ENCODE measurements at places on chromosomes 2 and 18. TPM values are rescaled to one million over a fixed set of nuclear protein-coding genes. Genes with fewer than 3 reads are reported as not detected.
A peak's percentile ranks its signal among the peaks of the same experiment; 100 is the strongest.

- H3K27me3 ChIP-seq: no peaks in the 10 kb centered on the region
- H3K4me3 ChIP-seq: no peak overlapping the region
- no peak for DNase-seq
- H3K4me1 ChIP-seq: no peaks in the 10 kb centered on the region
These were observed 392.5 kb upstream of the NRXN1 start for GRCh38 chr2:51424418-51424817.

Gene AGXT
- polyA plus RNA-seq: 0.66 TPM

- no peaks in the 10 kb centered on the region for H3K27me3 ChIP-seq
- no peak overlapping the region for H3K4me3 ChIP-seq
- no peaks in the 10 kb centered on the region for H3K36me3 ChIP-seq
- peaks cover 19% of the 10 kb centered on the region for H3K4me1 ChIP-seq
These were observed 32.2 kb downstream of the FAM178B start for GRCh38 chr2:96954011-96954846.

- no peaks in the 10 kb centered on the region for H3K27me3 ChIP-seq
- H3K4me1 ChIP-seq: peaks cover 29% of the 10 kb centered on the region
- no peak for DNase-seq
- H3K36me3 ChIP-seq: peaks cover 50% of the 10 kb centered on the region
- no peak overlapping the region for H3K27ac ChIP-seq
These were observed 3.3 kb downstream of the SEMA4C start for GRCh38 chr2:96866586-96866985.

DNA sequence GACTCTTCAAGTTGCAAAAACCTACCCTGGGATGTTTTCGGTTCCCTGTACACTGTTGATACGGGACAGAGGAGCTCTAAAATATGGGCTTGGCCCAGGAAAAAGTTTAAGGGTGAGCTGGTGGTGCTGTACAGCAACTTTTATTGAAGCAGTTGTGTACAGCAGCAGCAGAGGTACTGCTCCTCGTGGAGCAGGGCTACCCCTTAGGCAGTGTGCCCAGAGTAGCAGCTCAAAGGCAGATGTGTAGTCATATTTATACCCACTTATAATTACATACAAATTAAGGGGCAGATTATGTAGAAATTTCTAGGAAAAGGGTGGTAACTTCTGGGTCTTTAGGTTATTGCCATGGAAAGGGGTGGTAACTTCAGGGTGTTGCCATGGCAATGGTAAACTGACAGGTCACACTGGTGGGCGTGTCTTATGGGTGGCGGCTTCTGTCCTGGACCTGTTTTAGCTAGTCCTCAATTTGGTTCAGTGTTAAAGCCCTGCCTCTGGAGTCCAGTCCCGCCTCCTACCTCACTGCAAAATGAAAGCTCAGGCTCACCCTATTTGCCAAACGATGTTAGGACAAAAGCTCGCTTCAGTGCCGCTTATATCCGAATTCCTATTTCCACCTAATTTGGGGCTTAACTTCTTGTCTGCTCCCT is 203.2 kb downstream of the ETAA1 start:
- no peak overlapping the region for H3K4me3 ChIP-seq
- H3K27me3 ChIP-seq: no peaks in the 10 kb centered on the region
- no peak overlapping the region for H3K27ac ChIP-seq
- DNase-seq: no peak
- no peaks in the 10 kb centered on the region for H3K36me3 ChIP-seq

Gene GALNT3
- 68.2 TPM for polyA plus RNA-seq

Gene GULP1
- polyA plus RNA-seq: 33.3 TPM

Gene NOL4
- polyA plus RNA-seq: 6.5 TPM

DNA sequence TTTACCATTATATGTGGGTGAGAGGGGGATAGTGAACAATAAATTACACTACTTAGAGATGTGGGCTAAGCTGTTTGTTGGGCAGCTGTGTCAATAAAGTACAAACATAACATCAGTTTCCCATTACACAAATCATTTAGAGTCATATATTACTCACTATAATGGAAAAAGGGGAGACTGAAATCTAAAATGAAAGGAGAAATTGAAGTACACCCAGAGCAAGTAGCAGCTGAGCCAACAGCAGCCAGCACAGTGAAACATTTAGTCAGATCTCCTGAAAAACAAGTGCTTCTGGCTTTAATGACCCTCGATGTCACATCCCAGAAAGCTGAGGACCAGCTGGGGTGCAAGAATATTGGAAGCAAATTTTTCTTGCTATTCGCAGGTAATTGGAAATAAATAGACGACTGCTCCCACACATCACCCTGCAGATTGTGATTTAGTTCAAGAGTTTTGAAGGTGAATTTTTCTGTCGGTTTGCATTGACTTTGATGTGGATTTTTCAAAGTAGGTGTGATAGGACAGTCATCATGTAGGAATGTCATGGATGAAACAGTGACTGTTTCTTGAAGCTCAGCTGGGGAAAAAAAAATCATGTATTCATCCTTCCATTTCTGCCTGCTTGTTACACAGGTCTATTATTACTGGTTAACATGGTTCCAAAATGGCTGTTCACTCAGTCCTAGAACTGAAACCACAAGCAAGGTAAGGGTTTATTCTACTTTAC is 1607.3 kb upstream of the CELF4 start:
- H3K36me3 ChIP-seq: no peaks in the 10 kb centered on the region
- no peaks in the 10 kb centered on the region for H3K4me1 ChIP-seq
- no peak overlapping the region for H3K27ac ChIP-seq
- H3K27me3 ChIP-seq: no peaks in the 10 kb centered on the region
- DNase-seq: no peak

DNA sequence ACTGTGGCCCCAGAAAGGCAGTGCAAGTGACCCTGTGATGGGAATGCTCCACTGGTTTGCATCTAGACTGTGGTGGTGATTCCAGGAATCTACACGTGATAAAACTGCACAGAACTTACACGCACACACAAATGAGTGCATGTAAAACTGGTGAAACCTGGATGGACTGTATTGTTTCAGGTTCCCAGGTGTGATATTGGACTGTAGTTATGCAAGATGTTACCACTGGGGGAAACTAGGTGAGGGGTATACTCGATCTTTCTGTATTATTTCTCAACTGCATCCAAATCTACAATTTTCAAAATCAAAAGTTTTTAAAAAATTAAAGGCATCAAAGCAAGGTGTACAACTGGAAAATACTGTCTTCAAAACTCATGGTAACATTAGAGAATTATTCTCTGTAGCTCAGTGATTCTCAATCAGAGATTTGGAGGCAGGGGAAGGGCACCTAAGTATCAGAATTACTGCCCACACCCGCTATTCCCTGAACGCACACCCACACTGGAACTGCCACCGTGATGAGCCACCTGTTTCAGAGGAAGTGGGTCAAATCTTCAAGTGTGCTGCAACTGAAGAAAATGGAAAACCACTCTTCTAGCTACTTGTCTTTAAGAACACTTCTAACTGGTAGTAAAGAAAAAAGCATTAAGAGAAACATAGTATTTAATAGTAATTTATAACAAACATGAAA is 26.7 kb downstream of the PTPN2 start:
- H3K36me3 ChIP-seq: peaks cover 12% of the 10 kb centered on the region
- no peak overlapping the region for H3K4me3 ChIP-seq
- H3K27me3 ChIP-seq: no peaks in the 10 kb centered on the region
- H3K27ac ChIP-seq: no peak overlapping the region
- no peaks in the 10 kb centered on the region for H3K4me1 ChIP-seq

DNA sequence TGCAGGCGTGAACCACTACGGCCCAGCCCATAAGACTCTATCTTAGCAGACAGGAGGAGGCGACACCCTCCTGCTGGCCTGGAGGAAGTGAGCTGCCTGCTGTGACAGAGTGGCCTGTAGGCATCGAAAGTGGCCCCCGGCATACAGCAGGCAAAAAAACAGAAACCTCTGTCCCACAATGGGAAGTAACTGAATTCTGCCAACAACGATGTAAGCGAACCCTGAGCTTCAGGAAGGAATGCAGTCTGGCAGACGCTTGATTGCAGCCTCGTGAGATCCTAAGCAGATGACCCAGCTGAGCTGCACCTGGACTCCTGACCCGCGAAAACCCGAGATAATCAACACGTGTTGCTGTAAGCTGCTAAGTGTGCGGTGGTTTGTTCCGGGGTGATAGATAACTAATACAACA is 13.6 kb downstream of the MRO start:
- H3K27me3 ChIP-seq: no peaks in the 10 kb centered on the region
- no peak overlapping the region for H3K4me3 ChIP-seq
- H3K27ac ChIP-seq: peak overlapping the region; percentile 94

- no peak overlapping the region for H3K4me3 ChIP-seq
- no peak for DNase-seq
- no peaks in the 10 kb centered on the region for H3K36me3 ChIP-seq
These were observed 2.7 kb downstream of the RTP5 start for GRCh38 chr2:241872313-241872642.

Gene TNFRSF11A
- 21.7 TPM for polyA plus RNA-seq

- no peak overlapping the region for H3K27ac ChIP-seq
- H3K4me3 ChIP-seq: no peak overlapping the region
- DNase-seq: no peak
- no peaks in the 10 kb centered on the region for H3K27me3 ChIP-seq
- H3K4me1 ChIP-seq: no peaks in the 10 kb centered on the region
These were observed 96.7 kb downstream of the GALR1 start for GRCh38 chr18:77346208-77346810.

DNA sequence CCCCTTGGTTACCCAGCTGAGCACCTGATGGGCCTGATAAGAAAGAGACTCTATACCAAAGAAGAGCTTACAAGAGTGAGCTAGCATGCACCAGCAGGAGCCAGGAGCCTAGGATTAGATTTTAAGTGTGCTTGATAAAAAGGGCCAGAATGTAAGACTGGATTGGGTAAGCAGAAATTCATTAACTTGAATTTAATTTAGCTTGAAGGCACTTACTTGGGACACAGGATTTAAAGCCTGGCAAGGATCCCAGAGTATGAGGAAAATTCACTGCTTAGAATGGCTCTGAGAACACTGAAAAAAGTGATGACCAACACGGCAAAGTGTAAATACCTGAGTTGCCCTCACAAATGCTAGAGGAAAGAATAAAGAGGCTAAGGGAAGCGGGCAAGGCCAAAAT is 91.3 kb upstream of the RBBP8 start:
- H3K27ac ChIP-seq: no peak overlapping the region
- H3K36me3 ChIP-seq: no peaks in the 10 kb centered on the region
- no peaks in the 10 kb centered on the region for H3K27me3 ChIP-seq
- peaks cover 23% of the 10 kb centered on the region for H3K4me1 ChIP-seq

All from large intestine (tissue), 12 donors.